T47D (cell line): ENCODE measurements at places on chromosomes 1 and 21.

- DNase-seq, result no peak
Measured at GRCh38 chr1:112767646-112768045, 52.5 kb upstream of the PPM1J start.

GRCh38 chr1:214418391-214418790 lies 133.0 kb downstream of the PTPN14 start:
- no peak for DNase-seq

DNA sequence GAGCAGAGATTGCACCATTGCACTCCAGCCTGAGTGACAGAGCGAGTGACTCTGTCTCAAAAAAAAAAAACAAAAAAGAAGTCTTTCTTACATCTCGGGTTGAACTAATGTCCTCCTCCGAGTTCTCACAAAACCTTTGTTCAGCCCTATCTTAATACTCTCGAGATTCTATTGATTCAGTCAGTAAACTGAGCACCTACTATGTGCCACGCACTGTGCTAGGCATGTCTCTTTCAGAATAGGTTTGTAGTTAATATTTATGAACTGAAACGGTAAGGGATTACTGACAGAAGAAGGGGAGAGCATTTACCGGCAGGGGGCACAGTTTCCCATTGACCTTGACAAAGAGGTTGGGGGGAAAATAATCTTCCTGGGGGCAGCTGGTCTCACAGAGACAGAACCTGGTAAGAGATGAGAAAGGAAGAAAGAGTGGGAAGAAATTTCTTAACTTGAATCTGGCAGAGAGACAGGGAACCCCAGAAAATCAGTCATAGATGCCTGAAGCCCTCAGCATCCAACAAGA lies 3.4 kb downstream of the PIAS3 start:
- no peak for DNase-seq

DNA sequence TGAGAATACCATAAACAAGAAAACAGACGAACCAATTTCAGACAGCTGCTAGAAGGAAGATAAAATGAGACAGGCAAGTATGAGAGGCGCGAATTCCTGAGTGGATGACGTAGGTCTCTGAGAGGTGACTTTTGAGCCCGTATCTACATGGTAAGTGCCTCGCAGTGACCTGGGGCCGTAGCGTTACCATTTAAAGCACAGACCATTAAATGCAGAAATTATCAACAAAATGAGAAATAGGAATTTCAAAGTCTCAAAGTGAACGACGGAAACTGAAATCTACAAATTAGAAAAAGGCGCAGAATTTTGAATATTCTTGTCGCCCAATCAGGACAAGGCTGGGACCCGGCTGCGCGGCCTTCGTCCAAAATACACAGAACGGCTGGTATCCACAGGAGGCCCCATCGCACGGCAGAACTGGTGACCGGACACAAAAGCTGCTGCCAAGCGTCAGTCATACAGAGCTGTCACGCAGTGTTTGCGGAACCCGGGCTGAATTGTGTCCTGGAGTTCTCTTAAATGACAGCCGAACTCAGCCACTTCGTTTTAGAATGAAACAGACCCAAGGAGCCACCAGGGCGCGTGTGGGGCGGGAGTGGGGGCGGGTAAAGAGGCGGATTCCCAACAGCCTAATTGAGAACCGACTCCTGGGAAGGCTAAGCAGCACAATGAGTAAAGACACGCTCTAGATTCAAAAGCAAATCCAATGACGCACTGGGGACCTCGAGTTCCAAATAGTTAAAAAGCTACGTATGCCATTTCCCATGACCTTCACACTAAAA lies 13.8 kb upstream of the BOLA1 start:
- peak; percentile 65 for DNase-seq

DNA sequence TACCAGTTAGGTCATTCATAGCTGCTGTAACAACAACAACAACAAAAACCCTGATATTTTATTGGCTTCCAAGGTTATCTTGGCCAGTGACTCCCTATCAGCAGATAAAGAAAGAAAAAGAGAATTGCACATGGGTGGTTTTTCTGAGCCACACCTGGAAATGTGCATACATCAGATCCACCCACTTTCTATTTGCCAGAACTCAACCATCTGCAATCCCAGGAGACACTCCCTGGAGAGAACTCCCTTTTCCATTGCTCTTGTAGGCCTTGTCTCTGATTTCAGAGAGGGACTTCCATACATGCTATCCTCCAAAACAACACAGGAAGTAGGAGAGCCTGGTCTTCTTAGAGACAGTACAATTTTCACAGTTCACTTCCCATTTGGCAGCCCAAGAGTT lies 74.9 kb upstream of the ZC3H11B start:
- no peak for DNase-seq

GRCh38 chr1:220914283-220915116 lies 35.3 kb downstream of the HLX start:
- no peak for DNase-seq

DNA sequence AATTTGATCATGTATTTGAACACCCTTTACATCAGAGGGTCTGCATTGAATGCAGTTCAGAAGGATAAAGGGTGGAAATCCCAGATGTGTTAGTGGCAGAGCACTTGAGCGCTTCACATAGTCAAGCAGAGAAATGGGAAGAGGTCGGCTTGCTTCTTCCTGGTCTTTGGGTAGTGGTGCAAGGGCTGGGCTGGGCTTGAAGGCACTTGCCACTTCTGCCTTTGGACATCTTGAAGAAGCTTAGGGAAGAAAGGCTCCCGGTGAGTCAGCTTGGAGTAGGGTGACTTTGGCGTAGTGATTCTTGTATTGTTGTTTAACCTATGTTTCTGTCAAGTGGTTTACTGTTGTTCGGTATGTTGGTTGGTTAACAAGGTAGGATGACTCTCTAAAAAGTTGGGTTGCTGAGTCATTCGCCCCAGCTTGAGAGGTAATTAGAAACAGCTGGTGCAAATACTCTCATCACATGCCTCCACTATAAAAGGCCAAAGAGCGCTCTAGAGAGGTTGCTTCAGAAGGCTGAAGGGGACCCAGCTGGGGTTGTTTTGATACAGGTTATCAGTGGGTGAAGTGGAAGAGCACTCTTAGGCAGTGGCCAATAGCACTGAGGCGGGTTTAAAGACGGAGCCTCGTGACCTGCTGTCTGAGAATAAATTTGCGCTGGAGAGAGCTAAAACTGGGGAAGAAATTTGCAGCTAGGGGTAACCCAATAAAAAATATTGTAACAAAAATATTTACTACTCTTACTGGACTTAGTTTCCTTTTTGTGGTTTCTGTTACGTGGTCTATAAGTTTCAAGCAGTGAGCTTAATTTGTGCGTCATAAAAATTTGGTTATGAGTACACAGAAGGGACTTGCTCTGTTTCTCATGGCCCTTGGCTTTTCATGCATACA lies 1.4 kb downstream of the BACH1 start:
- peak; percentile 37 for DNase-seq

DNA sequence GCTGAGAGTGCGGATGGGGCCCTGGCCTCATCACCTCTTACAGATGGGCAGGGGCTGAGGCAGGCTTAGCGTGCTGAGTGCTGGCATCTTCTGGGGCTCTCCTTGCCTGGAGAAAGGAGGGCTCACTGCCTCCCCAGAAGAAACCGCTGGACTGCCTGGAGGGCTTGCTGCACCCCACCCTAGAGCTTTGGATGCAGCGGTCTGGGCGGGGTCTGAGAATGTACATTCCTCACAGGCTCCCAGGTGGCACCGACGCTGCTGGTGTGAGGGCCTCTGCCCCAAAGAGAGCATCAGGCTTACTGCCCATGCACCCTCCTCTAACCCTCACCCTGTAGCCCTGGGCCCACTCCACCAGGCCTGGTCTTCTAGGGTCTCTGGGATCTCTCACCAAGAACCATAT lies 51.1 kb downstream of the RAP1GAP start:
- no peak for DNase-seq

GRCh38 chr1:247299723-247300381 lies 31.8 kb downstream of the ZNF496 start:
- no peak for DNase-seq

- DNase-seq, result peak; percentile 5
Measured at GRCh38 chr1:64505232-64505943, 35.5 kb downstream of the CACHD1 start.

DNA sequence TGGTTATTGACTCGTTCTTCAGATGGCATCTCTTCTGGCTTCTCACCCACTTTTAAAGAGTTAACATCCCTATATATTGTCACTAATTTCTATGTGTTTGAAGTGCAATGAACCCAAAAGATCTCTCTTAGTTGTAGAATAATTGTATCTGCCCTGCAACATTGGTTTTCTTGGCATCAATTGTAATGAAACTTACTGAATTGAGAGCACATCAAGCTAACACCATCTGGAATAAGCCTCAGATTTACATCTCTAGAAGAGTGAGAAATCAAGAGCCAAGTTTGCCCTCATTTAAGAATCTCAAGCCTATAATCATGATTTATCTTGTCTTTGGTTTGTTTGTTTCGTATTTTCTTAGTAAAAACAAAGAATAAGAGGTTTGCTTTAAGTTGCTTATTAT lies 372.6 kb upstream of the LRRC7 start:
- no peak for DNase-seq

GRCh38 chr21:16424331-16424751 lies 694.6 kb downstream of the USP25 start:
- DNase-seq, result no peak

DNA sequence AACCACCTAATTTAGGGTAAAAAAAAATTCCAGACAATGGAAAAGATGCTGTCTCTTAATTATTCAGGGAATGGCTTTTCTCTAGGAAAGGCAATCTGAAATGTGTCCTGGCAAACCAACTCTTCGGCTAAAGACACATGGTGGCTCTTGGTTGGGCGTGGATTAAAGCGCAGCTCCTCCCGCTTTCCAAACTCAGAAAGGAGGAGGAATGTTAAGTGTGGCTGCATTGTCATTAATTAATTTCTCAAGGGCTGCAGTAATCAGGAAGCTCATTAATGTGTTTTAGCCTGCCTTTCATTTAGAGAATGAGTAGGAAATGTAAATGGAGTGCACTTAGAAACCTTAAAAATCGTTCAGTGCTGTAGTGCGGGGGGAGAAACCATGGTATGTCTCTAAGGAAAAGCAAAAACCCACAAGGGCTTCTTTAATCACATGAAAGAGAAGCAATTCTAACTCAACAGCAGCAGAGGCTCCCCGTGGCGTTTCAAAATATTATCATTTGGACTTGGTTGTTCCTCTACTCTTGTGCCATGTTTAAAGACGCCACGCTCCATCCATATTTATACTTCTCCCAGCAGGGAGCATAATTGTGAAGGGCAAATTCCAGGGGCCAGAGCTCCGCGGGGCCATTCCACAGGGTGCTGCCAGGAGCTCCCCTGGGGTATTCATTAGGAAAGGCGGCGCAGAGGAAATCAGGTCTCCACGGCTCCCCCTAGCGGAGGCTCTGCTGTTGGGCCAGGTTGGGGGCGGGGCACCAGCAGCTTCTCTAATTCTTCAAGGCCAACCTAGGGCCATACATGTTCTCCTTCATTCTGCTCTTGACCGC lies 91.9 kb upstream of the SSX2IP start:
- peak; percentile 40 for DNase-seq

DNA sequence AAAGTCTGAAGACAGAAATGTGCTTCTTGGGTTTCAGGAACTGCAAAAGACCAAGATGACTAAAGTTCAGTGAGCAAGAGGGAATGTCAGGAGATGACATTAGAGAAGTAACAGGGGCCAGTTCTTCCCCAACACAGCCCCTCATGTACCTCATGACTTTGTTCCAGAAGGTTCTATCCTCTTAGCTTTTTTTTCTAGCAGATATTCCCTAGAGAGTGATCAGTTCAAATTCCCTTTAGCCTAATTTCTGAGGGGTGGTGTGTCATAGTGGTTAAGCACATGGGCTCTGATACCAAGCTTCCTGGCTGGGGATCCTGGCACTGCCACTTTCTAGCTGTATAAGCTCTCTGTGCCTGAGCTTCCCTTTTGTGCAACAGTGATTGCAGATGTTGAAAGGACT lies 108.0 kb downstream of the LBR start:
- no peak for DNase-seq

DNA sequence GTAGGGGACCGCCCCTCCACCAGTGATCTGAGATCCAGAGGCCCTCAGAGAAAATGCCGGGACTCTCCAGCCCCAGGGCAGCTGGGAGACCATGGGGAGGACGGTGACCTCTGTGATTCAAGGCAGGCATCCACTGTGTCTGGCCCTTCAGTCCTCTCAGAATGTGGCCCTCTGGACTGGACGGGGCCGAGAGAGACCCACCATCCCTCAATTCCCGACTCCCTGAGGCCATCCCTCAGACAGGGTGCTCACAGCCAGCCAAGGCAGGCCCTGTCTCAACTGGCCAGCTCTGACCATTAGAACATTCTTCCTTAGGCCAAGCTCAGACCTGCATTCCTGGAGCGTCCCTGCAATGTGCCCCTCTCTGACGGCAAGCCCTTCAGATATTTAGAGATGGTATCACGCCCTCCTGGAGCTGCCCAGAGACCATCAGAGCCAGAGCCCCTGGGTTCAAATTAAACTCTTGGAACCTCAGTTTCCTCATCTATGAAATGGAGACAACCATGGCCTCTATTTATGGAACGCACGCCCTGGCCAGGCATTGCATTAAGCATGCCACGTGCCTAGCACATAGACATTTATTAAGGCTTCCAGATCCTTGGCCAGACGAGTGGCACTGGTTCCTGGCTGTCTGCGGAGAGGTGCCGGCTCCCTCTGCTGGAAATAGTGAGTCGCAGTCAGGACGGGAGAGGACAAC lies 9.6 kb upstream of the EPS8L3 start:
- DNase-seq, result peak; percentile 92

- DNase-seq, result no peak
Measured at GRCh38 chr1:170970256-170970655, 34.9 kb downstream of the MROH9 start.

- DNase-seq, result no peak
Measured at GRCh38 chr1:235468970-235469369, 35.3 kb downstream of the B3GALNT2 start.

DNA sequence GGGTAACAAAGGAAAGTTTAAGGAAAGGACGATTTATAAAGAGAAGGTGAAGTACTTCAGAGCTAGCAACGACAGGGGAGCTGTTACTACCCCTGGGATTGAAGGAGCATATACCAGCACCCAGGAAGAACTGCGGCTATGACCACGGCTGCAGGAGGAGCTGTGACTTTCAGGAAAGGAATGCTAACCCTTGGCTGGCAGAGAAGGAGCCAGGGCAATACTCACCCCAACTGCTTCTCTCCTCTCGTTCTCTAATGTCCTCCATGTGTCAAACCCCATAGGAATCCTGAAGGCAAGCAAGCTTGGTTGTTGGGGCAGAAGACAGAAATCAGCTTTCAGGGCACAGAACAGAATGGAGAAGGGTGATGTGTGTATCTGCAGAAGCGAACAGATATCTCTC lies 120.5 kb downstream of the TMEM53 start:
- peak; percentile 12 for DNase-seq
